ENCODE measurements at places on chromosomes 2 and 18.
A peak's percentile ranks its signal among the peaks of the same experiment; 100 is the strongest.

DNA sequence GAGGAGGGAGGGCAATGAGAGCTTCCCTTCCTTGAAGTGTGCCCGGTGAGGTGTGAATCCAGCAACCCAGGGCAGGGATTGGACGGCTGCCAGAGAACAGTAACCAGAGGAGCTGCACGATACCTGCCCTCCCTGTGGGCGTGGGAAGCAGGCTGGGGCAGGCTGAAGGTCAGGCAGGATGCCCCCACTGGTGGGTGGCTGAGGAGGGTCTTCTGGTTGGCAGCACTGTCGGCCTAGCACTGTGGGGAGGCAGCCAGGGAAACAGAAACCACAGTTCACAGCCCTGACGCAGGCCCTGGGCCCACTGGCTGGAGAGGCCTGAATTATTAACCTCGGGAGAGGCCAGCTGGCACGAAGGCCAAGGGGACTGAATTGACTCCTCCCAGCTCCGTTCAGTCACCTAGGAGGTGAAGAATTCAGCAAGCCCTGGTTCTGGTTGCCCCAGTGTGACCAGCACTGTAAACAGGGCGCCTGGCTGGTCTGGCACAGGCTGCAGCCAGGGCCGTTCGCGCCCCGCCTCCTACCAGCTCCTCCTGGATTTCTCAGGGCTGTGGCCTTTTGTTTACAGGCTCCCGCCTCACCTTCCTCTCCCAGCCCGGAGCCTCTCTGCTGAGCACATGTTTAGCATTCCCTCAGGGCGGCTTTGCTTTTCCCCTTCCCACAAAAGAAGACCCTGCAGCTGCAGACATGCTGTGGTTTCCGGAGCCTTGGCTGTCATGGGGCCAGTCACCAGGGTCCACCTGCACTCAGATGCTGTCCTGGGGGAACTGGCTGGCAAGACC lies 97.8 kb downstream of the B3GNT2 start:
- DNase-seq = no peak

GRCh38 chr2:109411640-109412325 lies 202.0 kb downstream of the SEPTIN10 start:
- DNase-seq = no peak

- no peak for DNase-seq
Measured at GRCh38 chr2:221490506-221491060, 81.5 kb downstream of the EPHA4 start.

GRCh38 chr2:233699424-233700027 lies 6.8 kb downstream of the UGT1A6 start:
- DNase-seq = no peak

DNA sequence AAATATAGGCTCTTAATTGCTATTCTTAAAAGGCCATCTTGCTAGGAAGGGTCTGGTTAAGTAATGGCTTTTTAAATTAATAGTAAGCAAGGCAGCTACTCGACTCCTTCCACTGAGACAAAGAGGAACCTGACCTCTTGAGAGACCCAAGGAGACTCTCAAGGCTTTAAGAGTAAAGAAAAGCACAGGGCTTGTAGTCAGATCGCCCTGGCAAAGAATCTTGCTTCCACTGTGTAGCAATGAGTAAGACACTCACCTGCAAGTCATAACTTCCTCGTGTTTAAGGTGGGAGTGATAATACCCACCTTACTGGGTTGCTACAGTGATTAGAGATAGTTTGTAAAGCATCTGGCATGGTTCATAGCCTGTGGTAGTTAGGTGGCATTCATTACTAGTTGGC lies 274.5 kb downstream of the TSN start:
- no peak for DNase-seq

DNA sequence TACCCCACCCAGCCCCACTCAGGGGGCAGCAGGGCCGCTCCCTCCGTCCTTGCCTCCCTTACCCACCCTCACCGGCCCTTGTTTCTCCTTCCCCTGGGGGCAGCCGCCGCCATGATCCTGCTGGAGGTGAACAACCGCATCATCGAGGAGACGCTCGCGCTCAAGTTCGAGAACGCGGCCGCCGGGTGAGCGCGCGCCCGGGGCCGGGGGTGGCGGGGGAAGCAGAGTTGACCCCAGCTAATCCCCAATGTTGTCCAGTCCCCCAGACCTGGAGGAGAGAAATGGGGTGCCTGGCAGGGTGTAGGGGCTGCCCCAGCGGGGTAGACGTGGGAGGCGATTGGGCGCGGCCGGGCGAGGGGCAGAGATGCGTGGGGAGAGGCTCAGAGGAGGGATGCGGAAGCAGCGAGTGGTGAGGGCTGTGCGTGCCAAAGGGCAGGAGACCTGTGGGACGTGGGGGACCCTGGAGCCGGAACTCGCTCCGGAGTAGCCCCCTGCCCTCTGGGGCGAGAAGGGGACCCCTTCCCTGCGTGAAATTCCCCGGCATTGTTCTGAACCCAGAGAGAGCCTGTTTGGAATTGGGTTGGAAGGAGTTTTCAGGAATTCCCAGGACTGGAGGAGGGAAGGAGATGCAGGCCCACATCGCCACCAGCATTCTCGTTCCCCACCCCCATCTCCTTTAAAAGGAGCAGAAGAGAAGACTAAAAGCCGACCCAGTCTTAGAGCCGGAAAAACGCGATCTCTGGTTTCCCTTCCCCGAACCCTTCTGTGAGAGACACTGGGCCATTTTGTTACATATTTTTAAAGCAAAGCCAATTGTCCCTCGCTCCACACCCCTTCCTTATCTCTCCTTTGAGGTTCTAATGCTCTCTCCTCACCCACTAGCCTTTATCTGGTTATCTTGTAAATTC lies 625 bp downstream of the ARPC2 start:
- DNase-seq = peak; percentile 35

DNA sequence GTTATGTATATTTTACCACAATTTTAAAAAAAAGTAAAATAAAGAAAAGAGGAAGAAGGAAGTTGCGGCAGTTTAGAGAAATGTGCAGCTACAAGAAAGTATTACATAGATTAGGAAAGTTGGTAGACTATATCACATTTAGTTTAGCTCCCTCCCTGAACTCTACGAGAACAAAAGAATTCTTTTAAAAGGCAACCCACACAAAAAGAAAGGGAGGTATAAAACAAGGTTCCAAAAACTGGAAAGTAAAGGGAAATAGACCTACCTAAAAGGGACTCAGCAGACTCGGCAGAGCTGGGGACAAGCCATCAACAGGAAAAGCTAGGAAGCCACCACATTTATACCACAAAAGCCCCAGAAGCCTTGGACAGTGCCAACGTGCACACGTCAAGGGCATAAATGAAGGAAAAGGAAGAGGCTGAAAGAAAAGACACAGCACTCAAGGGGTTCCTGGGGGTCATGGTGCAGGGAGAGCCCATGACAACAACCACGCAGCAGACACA lies 9.1 kb downstream of the TMEM127 start:
- no peak for DNase-seq

- DNase-seq = peak; percentile 86
Measured at GRCh38 chr2:130355578-130356431, at the start of gene PTPN18. Gene PTPN18 (plus strand): TSS chr2:130356056. CDS start chr2:130356108, 52 bp downstream.

- no peak for DNase-seq
Measured at GRCh38 chr18:37322492-37323035, 243.0 kb downstream of the CELF4 start.

- DNase-seq = no peak
Measured at GRCh38 chr18:32896776-32897547, 124.1 kb upstream of the KLHL14 start.

GRCh38 chr18:12295389-12296086 lies 12.5 kb upstream of the TUBB6 start:
- DNase-seq = no peak

- DNase-seq = no peak
Measured at GRCh38 chr2:24206242-24206641, 31.4 kb downstream of the FAM228A start.

DNA sequence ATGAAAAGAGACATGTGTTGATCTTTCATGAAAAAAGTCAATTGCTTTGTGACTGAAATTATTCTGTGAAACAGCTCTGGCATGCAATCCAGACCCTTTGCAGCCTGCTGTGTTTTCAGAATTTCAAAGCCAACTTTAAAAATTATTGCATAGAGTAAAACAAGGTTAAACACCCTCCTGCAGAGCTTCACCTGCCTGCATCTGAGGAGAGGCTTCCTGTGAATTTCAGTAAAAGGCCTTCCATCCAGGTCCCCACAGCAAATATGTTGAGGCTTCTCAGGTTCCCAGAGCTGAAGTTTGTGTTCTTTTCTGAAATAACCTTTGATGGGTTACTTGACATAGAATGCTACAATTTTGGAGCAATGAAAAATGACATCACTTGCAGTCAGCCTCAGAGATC lies 4.1 kb downstream of the XIRP2 start:
- no peak for DNase-seq

DNA sequence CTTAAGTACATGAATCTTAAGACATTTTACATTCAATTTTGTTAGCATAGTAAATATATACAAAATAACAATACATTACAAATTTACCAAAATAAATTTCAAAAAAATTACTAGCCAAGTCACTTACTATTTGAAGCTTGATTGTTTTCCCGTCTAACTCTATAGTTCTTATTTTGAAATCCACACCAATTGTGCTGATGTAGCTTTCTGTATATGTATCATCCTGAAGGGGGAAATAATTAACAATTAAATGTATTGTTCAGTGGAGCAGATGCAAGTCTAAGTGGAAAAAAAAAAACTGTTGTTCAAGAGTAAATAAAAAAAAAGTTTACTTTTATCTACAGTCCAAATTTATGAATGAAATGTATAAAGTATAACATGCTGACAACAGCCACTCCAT lies 32.1 kb downstream of the RAB1A start:
- no peak for DNase-seq

- no peak for DNase-seq
Measured at GRCh38 chr2:241842620-241843211, 16.0 kb downstream of the PDCD1 start.

DNA sequence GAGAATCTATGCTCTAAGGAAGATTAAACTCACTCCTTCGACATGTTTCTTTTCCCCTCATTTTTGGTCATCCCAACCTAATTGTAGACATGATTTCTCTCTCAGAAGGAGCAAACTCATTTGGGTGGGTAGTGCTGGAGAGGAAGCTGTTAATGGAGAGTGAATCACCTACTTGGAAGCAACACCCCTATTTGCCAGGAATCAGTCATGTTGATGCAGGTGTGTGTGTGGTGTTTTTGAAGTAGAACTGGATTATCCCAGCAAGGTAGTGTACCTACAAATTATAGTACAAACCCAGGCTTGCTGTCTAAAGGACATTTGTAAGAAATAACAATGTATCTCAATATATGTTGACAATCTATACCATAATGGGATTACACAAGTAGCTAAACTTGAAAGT lies 186.4 kb downstream of the EPHA4 start:
- no peak for DNase-seq

- no peak for DNase-seq
Measured at GRCh38 chr2:60852282-60852860, 29.0 kb upstream of the REL start.

GRCh38 chr2:160039166-160039903 lies 23.1 kb downstream of the PLA2R1 start:
- no peak for DNase-seq

DNA sequence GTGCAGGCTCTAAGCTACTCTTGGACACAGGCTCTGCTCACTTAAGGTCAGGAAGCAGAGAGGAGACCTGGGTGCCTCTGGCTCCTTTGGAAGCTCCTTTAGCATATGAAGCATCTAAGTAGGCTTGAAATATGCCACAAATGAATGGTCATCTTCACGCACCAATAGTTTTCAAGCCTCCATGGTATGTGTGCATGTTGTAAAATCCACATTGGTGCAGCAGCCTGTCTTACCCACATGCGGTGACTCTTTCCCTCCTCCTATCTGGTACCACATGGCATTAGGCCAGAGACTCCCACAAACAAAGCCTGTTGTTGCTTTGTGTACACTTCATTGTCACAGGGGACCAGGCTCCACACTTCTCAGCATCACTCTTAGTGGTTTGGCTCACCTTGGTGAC lies 442.2 kb upstream of the RAB12 start:
- DNase-seq = no peak

- DNase-seq = no peak
Measured at GRCh38 chr2:129698593-129698992, 280.9 kb upstream of the RAB6C start.

- DNase-seq = peak; percentile 10
Measured at GRCh38 chr18:73891572-73892421, 255.8 kb downstream of the FBXO15 start.

GRCh38 chr2:144753416-144753815 lies 233.5 kb upstream of the ZEB2 start:
- no peak for DNase-seq

GRCh38 chr2:149192427-149192826 lies 138.0 kb upstream of the LYPD6 start:
- no peak for DNase-seq

DNA sequence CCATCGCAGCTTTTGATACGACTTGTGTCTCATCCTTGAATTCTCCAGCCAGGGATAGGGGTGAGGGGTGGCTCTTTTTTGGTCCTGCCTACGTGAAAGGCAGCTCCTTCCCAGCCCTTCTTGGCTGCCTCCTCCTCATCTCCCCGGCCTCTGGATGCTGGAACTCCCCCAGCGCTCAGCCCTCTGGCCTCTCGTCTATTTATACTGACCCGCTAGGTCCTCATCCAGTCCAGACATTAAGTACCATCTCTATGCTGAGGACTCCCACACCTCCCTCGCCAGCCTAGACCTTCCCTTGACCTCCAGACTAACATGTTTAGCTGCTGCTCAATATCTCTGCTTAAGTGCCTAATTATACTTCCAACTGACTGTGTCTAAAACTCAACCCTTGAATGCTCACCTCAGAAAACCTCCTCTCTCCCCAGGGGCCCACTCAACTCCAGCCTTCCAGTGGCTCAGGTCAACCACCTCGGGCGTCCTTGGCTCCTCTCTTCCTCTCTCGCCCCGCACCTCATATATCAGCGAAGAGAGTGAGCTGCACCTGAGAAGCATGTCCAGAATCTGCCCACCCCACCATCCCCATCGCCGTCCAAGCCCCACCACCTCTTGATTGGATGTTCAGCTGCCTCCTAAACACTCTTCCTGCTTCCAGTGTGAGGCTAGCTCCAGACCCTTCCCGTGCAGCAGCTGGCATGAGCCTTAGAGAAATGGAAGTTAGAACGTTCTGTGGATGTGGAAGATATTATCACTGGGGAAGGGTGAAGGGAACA lies 34.8 kb downstream of the TOGARAM2 start:
- no peak for DNase-seq

- peak; percentile 33 for DNase-seq
Measured at GRCh38 chr2:156695020-156695419, 258.8 kb downstream of the GPD2 start.

DNA sequence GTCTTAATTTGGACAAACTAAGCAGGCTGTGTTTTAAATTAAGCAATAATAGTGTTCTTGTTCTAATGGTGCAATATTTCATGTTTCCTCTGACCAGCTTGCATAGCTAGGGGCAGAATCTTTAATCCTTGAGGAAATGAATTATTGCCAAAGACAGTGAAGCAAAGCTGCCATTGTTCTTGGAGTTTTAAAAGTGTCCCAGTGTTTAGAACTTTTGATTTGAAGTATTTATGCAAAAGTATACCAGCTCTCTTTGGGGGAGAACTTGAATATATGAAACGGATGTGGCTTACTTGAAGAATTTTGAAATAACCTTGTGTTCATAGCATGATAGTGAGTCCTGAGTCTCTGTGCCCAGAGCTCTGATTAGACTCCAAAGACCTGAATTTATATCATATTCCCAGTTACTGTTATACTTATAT lies 33.4 kb downstream of the ITGA6 start:
- no peak for DNase-seq
